Right atrium auricular region (tissue), 2 donors: ENCODE measurements at places on chromosomes 5 and 9. TPM values are rescaled to one million over a fixed set of nuclear protein-coding genes. Genes with fewer than 3 reads are reported as not detected.
A peak's percentile ranks its signal among the peaks of the same experiment; 100 is the strongest.

GRCh38 chr9:88429595-88430430, 41.6 kb downstream of the SPIN1 start:
- no peak for DNase-seq

The CXXC5 gene
- 57.9 TPM for total RNA-seq

- no peak for DNase-seq
These were observed 203.8 kb upstream of the ACO1 start for GRCh38 chr9:32180597-32180996.

The CMBL gene
- total RNA-seq = 20.7 TPM

GRCh38 chr5:1471240-1471853, 26.1 kb upstream of the SLC6A3 start:
- DNase-seq = no peak

DNA sequence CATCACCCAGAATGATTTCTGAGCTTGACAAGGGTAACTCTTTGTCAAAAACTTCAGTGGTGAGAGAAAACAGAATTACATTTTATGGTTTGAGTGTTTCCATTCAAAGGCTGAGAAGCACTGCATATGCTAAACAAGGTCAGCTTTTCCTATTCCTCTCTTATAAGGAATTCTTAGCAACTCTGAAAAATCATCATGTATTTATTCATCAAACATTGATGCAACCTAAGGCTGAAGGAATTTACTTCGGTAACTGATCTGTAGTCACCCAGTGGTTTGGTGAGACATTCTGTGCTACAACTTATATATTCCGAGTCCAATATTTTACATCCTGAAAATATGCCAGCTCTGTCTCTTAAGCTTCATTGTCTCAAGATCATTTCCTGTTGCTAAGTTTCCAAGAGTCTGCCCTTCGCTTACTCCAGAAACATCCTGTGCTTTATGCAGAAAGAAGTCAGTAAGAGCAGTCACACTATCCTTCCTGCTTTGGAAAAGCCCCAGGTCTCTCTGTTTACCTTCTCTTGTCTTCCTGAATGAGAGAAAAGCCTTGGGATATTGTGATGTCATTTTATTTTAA, 176.6 kb upstream of the TBCA start:
- no peak for DNase-seq

DNA sequence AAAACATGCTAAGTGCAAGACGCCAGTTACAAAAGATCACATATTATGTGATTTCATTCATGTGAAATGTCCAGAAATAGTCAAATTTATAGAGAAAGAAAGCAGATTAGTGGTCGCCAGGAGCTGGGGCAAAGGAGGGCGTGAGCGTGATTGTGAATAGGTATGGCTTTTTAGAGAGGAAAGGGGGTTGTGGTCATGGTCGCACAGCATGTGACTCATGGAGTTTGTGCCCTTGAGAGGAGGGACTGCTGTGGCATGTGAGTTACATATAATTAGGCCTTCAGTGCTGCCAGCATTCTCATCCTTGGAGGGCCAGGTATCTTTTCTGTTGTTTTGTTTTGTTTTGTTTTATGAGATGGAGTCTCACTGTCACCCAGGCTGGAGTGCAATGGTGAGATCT, 21.2 kb upstream of the MARCHF6 start:
- peak; percentile 47 for DNase-seq
